ENCODE measurements at places on chromosomes 7 and 10.
A peak's percentile ranks its signal among the peaks of the same experiment; 100 is the strongest.

GRCh38 chr10:119316729-119317097 lies 109.3 kb downstream of the GRK5 start:
- peak; percentile 92 for DNase-seq

DNA sequence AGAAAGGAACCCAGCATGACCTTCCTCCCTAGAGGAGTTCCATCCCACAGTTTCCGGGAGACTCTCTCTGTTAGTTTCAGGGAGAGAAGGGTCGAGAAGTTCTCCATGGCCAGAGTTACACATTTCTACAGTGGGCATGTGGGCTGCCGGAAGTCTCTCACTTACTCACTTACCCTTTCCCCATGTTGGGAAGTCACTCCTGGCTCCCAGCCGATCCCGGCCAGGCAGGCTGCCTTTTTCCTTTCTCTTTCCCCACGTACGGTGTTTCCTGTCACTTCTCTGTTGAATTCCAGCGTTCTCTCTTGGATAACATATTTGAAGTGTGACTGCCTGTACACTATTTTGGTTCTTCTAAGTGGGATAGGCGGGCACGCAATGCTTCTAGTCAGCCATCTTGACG lies 3.5 kb downstream of the TEX36 start:
- peak; percentile 6 for DNase-seq

GRCh38 chr10:133388973-133389818 lies 4.8 kb upstream of the MTG1 start:
- no peak for DNase-seq

GRCh38 chr7:22116451-22117030 lies 170.8 kb upstream of the CDCA7L start:
- DNase-seq: no peak

DNA sequence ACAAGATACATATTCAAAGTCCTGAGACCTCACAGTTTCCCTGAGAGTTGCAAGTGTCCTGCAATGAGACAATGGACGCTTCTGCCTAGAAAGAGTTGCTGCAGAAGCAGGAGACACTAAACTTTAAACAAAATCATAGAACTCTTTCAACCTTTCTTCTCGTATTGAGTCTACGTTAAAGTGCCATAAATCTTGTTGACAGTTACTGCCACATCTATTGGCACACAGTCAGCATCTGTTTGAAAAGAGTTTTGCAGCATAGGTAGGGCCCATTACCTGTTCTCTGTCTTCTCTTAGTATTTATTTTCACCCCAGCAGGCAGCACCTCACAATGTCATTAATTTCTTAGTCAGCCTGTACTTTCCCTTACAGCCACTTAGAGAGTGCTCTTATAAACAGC lies 335.3 kb upstream of the ETV1 start:
- DNase-seq: no peak
